ENCODE measurements at places on chromosomes 12 and 14. TPM values are rescaled to one million over a fixed set of nuclear protein-coding genes. Genes with fewer than 3 reads are reported as not detected.

DNA sequence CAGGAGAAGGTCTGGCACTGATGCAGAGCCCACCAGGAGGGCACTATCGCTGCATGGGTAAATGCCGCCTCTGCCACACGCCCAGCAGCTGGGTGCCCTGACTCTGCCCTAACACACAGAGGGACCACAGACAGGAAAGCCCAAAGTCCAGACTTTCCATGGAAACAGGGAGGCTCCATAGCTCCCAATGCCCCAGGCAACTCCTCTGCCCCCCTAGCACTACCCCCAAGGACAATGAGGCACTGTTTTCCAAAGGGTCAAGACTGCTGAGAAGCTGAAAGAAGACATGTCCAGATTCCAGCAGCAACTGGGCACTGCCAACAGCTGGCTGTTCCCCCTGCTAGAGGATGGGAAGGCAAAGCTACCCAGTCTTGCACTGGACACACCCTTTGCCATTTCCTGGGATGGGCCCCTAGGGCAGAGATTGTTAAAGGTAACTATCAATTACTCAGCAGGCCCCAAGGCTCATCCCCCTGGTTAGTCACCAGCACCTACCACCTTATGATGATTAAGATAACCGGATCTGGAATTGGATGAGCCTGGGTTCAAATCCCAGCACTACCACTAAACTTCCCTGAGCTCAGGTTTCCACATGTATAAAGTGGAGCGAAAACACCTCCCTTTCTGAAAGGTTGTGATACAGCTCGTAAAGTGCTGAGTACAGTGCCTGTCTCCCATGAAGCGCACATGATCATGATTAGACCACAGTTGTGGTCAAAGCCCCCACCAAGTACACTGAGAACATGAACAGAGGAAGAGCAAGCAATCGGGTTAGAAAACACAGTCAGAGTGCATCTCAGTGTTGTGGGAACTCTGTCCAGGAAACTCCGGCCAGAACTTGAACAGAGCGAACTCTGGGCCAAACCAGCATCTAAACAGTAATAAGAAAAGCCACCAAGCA lies 3.3 kb downstream of the PXN start:
- 0 out of 2 replicates have a peak, but pooled peaks cover 3% of the 10 kb centered on the region for H3K4me1 ChIP-seq
- H3K36me3 ChIP-seq = no peaks in the 10 kb centered on the region
- H3K27me3 ChIP-seq = peaks cover 1% of the 10 kb centered on the region
- H3K27ac ChIP-seq = no peak overlapping the region
- no peak overlapping the region for H3K4me3 ChIP-seq

Gene SERPINA12
- not detected for total RNA-seq

- H3K27me3 ChIP-seq = no peaks in the 10 kb centered on the region
- H3K36me3 ChIP-seq = peaks cover 24% of the 10 kb centered on the region
- H3K4me1 ChIP-seq = no peaks in the 10 kb centered on the region
- H3K4me3 ChIP-seq = no peak overlapping the region
These were observed 28.3 kb downstream of the KCTD10 start for GRCh38 chr12:109448707-109449390.

Gene OR9K2
- not detected for total RNA-seq

- H3K27ac ChIP-seq = no peak overlapping the region
- no peak overlapping the region for H3K4me3 ChIP-seq
- no peaks in the 10 kb centered on the region for H3K27me3 ChIP-seq
- no peaks in the 10 kb centered on the region for H3K36me3 ChIP-seq
These were observed 1093.7 kb downstream of the SLC6A15 start for GRCh38 chr12:83818881-83819280.

Gene TMEM30B
- 0.10 TPM for total RNA-seq

GRCh38 chr14:35558680-35559079 lies 24.7 kb downstream of the INSM2 start:
- H3K27ac ChIP-seq = no peak overlapping the region
- DNase-seq = no peak
- no peak overlapping the region for H3K4me3 ChIP-seq
- no peaks in the 10 kb centered on the region for H3K27me3 ChIP-seq
- no peaks in the 10 kb centered on the region for H3K4me1 ChIP-seq
- no peaks in the 10 kb centered on the region for H3K36me3 ChIP-seq

Gene GALNT9
- total RNA-seq = not detected

DNA sequence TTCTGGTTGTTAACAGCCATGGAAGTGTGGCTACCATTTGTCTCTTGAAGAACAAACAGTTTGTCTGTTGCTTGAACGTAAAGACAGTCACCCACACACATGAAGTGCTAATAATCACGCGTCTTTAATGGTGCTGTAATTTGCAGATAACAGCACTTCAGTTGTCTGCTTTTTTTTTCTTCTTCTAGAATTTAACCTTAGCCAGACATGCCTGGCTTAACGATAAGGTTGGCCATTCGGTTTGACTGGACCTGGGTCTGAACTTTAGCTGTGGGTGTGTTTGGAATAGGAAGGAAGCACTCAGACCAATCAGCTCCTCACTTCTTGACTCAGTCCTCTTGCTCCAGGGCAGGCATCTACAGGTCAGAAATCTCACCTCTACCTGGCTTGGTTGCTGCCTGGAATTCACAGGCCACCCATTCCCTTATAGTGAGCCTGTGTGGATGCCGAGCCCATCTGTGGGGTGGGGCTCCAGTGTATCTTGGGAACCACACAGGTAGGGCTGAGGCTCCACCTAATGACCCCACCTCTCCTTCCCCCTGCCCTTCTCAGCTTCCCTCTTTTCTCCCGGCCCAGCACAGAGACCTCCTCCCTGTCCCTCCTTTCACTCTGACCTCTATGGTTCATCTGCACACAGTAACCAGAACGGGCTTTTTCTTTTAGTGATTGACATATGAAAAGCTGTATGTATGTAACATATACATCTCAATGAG lies 246.4 kb upstream of the PWP1 start:
- no peaks in the 10 kb centered on the region for H3K4me1 ChIP-seq
- no peak overlapping the region for H3K27ac ChIP-seq
- DNase-seq = no peak
- no peaks in the 10 kb centered on the region for H3K36me3 ChIP-seq
- H3K27me3 ChIP-seq = no peaks in the 10 kb centered on the region

Gene SLC16A7
- total RNA-seq = 12.5 TPM

DNA sequence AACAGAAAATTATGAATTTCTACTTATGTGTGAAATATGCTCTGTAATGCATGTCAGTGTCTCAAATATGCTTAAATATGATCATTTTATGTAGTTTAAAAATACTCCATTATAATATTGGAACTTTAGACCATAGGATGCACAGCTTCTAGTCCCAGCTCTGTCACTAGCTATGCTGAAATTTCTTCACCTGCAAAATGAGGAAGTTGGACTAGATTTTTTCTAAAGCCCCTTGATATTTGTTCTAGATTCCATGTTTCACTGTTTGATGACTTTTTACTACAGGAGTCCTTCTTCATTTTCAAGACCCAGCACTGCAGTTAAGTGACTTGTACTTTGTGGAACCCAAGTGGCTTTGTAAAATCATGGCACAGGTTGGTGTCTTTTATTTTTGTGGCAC lies 90.1 kb downstream of the LRRK2 start:
- DNase-seq = no peak
- H3K4me1 ChIP-seq = peaks cover 16% of the 10 kb centered on the region
- H3K36me3 ChIP-seq = no peaks in the 10 kb centered on the region

DNA sequence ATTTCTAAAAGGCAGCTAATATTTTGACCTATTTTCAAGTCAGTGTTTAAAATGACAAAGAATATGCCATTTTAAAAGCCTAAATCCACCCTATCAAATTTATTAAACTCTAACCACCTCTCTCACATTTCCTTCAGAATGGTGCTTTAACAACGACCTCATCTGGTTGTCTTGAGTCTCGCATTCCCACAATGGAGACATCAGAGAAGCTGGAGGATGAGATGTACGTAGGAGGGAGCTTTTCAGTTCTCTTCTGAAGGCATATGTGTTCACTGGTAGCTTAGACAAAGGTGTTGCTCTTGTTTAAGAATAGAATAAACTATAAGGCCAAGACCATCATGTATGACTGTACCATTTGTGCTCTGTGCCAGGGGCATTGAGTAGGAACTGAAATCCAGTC lies 82.9 kb downstream of the BCL2L14 start:
- H3K36me3 ChIP-seq = no peaks in the 10 kb centered on the region
- no peaks in the 10 kb centered on the region for H3K27me3 ChIP-seq
- no peak for DNase-seq
- no peak overlapping the region for H3K27ac ChIP-seq
- H3K4me3 ChIP-seq = no peak overlapping the region

Gene OTX2
- total RNA-seq = 0.27 TPM

Gene NEUROD4
- not detected for total RNA-seq

DNA sequence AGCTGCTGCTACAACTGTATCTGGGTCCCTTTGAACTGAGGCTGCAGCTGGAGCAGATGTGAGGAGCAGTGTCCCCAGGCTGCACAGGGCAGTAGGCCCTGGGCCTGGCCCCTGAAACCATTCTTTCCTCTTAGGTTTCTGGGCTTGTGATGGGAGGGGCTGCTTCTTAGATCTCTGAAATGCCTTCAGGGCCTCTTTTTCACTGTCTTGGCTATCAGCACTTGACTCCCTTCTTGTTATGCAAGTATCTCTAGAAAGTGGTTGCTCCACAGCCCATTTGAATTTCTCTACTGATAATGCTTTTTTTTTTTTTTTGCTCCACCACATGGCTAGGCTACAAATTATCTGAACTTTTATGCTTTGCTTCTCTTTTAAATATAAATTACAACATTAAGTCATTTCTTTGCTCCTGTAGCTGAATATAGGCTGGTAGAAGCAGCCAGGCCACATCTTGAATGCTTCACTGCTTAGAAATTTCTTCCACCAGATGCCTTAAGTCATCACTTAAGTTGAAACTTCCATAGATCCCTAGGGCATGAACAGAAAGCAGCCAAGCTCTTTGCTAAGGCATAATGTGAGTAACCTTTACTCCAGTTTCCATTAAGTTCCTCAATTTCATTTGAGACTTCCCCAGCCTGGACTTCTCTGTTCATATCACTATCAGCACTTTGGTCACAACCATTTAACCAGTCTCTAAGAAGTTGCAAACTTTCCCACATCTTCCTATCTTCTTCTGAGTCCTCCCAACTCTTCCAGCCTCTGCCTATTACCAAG lies 41.1 kb downstream of the ACSM4 start:
- no peak overlapping the region for H3K4me3 ChIP-seq
- H3K27me3 ChIP-seq = no peaks in the 10 kb centered on the region
- no peak for DNase-seq
- H3K27ac ChIP-seq = no peak overlapping the region
- no peaks in the 10 kb centered on the region for H3K4me1 ChIP-seq

Gene GMPR2
- 59.8 TPM for total RNA-seq

GRCh38 chr14:100190126-100190525 lies 30.7 kb upstream of the DEGS2 start:
- H3K27me3 ChIP-seq = no peaks in the 10 kb centered on the region
- no peaks in the 10 kb centered on the region for H3K36me3 ChIP-seq
- no peak overlapping the region for H3K27ac ChIP-seq
- DNase-seq = no peak
- no peak overlapping the region for H3K4me3 ChIP-seq
- peaks cover 11% of the 10 kb centered on the region for H3K4me1 ChIP-seq

Gene TAS2R7
- not detected for total RNA-seq

Gene RIMBP2
- total RNA-seq = 0.41 TPM

DNA sequence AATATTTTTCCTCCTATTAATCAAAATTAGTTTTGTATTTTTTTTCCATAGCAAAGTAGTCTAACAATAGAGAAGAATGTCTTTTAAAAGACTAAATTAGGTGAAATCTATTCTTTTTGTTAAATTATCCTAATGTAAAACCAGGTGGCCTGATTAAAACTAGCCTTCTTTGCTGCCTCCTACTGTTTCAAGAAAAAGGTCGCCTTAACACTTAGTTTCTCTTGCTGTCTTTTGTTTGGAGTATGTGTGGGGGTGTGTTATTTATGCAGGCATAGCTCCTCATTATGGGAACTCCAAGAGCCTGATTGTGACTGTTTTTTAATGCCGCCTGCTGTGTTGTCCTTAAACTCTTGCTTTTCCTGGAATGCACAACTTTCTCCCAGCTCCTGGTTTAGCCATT lies 855.3 kb downstream of the DIO2 start:
- no peaks in the 10 kb centered on the region for H3K36me3 ChIP-seq
- DNase-seq = no peak
- H3K27me3 ChIP-seq = no peaks in the 10 kb centered on the region

DNA sequence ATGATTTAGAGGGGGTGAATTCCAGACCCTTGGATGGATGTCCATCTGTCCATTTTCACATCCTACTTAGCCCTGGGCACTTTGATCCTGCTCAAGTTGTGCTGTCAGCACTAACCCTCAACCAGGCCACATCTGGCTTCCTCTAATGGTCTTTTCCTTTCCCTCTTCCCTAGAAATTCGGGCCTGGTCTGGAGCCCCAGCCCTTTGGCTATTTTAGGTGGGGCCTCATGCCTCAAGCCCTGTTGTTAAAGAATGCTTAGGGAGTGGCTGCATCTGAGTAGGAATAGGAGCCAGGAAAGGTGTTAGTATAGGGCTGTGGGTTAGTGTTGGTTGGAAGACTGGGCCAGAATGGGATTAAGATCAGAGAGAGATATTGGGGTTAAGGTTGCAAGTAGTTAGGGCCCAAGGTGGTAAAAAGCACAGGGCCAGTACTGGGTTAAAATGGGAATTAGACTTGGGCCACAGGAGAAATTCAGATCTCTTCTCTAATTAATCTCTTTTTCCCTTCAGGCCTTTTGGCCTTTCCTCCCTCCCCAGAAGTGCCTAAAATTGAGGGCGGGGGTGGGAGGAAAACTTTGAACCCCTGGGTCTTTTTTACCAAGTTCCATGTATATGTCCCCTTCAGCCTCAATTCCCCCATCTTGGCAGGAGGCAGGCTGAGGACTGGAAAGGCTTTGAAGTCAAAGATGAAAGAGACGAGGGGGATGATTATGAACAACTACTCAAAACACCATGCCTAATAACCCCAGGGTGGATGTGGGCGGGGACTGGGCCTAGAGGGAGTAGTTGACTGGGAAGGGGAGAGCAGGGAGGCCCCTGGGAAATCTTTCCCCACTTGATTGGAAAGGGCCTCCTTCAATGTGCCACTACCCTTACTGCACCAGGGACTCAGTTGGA lies 4.0 kb upstream of the ZNF385A start:
- no peak for DNase-seq
- peaks cover 14% of the 10 kb centered on the region for H3K4me1 ChIP-seq
- H3K27me3 ChIP-seq = no peaks in the 10 kb centered on the region
- no peak overlapping the region for H3K4me3 ChIP-seq

DNA sequence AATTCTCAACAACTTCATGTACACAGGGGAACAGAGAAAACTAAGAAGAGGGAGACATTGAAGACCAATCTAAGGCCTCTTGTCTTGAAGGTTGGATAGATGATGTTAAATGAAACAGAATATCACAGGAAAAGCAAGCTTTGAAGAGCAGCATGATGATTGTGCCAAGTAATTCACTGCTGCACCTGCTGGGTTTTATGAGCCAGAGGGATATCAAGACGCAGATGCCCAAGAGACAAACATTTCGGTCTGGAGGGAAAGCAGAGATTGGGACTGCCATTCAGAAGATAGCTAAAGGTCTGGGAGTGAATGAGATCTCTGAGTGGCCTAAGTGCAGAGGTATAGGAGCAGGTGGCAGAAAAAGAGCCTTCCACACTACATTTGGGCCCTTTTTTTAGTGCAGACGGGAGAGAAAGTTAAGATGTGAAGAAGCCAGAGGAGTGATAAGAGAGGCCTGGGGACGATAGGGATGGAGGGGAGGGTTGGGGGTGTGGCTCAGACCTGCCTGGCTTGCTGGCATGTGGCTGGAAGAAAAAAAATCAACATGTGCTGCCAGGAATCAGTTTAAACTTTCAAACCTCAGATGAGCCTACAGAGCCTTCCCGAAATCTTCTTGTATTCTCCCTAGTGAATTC lies 200.6 kb downstream of the AEBP2 start:
- no peak overlapping the region for H3K4me3 ChIP-seq
- DNase-seq = no peak
- H3K36me3 ChIP-seq = no peaks in the 10 kb centered on the region
- no peaks in the 10 kb centered on the region for H3K27me3 ChIP-seq

GRCh38 chr12:55686366-55687010 lies 21.2 kb downstream of the ITGA7 start:
- DNase-seq = no peak
- no peaks in the 10 kb centered on the region for H3K27me3 ChIP-seq
- peaks cover 13% of the 10 kb centered on the region for H3K4me1 ChIP-seq
- H3K27ac ChIP-seq = no peak overlapping the region

Measured in GM12878 (cell line).